ENCODE measurements at places on chromosomes 5 and 9.

DNA sequence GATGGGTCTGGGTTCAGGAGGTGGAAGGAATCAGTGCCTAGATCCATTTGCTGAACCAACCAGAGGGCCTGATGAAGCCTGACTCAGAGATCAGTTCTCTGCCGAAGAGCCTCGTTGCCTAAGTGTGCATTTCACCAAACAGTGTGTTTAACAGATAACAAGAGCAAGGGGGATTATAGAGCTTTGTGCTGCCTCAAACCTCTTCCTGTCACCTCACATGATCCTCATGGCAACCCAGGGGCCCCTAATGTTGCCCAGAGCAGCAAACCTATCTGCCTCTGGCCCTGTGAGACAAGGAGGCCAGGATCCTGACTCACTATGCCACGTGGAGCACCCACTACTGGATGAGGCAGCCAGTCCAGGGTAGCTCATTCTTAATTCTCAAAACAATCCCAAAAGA lies 66.3 kb upstream of the EPB41L4B start:
- no peak for DNase-seq

DNA sequence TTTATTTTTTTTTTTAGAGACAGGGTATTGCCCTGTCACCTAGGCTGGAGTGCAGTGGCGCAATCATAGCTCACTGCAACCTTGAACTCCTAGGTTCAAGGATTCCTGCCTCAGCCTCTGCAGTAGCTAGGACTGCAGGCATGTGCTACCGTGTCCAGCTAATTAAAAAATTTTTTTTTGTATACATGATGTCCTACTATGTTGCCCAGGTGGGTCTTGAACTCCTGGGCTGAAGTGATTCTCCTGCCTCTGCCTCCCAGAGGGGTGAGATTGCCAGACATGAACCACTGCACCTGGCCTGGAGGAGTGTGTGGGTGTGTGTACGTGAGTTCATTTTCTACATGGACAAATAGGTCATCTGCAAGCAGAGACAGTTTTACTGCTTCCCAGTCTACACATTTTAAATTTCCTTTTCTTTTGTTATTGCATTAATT lies 33.8 kb downstream of the JMY start:
- no peak for DNase-seq

GRCh38 chr5:73939557-73939956 lies 313.6 kb downstream of the ARHGEF28 start:
- DNase-seq: no peak

DNA sequence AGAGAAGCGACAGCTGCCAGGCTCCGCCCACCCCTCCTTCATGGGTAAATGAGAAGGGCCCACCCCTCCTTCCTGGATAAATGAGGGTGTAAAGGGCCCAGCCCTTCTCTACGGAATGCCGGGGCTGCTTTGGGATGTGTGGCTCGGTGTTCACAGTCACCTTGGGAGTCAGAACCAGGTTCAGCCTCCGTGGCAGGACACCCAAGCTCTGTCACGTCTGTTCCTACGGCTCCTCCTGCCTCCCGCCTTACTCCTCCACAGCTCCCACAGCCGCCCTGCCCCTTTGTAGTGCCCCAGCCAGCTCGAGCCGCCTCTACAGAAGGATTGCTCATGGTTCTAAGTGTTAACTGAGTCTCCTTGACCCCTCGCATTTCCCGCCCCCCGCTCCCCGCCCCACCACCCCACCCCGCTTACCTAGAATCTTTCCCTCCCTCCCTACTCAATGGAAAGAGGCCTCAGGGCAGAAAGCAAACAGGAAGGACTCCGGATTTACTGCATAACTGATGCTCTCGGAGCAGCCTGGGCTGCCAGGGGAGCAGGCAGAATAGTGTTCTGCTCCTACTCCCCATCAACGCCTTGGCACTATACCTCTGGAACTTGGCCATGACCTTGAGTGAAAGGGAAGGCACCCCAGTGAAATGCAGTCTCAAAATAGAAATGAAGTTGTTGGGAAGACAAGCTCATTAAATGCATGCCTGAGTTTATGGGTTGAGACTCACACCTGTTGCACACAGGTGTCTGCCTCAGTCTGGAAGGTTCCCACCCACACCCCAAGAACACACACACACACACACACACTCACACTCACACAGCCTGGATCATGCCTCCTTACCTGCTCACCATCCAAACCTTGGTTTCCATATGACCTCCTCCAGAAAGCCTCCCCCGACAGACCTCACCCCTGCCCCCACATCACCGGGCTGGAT lies 59.6 kb downstream of the NEURL1B start:
- DNase-seq: no peak

DNA sequence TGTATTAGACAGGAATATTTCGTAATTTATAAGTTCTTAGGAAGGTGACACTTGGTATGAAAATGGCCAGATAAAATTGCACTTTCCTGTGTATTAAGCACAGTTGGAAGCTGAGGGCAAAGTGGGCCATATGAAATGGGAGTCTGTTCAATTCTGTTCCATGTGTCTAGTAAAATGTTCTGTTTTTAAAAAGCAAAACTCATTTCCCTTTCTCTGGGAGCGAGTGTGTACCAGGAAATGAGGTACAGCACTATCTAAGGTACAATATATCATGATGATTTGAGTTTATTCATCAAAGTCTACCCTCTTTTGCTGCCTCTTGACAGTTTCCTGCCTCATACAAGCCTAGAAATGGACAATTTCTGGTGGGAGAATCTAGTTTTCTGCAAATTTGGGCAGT lies 51.2 kb upstream of the KCNN2 start:
- DNase-seq: no peak

Measured in caudate nucleus (tissue), 63 donors.